ENCODE measurements at places on chromosomes 3 and 15.

- no peak for DNase-seq
Observed at GRCh38 chr3:172658344-172659245, 52.3 kb downstream of the NCEH1 start.

DNA sequence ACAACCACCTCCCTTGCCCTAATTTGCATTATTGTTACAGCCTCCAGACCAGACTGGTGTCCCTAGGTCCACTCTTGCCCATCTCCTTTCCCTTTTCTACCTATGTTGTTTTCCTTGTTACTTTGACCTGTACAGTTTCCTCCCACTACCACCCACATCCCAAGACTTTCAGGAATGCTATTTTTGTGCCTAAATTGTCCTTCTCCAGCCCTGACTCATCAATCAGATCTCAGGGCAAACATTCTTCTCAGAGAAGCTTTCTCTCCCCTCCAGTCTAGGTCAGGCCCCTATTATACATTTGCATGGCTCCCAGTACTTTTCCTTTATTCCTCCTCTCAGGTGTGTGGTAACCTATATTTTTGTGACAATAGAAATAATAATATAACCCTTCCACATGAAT lies 241.5 kb downstream of the IGSF11 start:
- no peak for DNase-seq

GRCh38 chr3:49671291-49672288 lies 2.6 kb upstream of the APEH start:
- DNase-seq, result no peak

GRCh38 chr3:129621626-129622225 lies 15.2 kb upstream of the PLXND1 start:
- DNase-seq, result no peak

DNA sequence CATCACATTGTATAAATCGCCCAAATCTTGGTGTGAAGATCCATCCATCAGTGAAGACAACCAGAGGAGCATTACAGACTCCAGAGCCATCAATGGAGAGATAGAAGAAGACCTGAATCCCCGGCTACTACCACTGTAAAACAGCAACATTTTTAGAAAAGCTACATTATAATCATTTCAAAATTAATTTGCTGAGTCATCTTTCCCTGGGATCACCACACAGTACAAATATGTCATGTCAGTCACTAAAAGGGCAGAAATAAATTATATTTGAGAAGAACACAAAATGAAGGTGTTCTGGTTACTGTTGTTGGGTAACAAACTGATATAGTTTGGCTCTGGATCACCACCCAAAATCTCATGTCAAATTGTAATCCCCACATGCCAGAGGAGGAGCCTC lies 218.5 kb upstream of the STT3B start:
- no peak for DNase-seq
